ENCODE measurements at places on chromosomes 6 and 20. TPM values are rescaled to one million over a fixed set of nuclear protein-coding genes. Genes with fewer than 3 reads are reported as not detected.

SLA2 gene
- not detected for total RNA-seq

CNKSR3 gene
- 4.7 TPM for total RNA-seq

ANGPT4 gene
- total RNA-seq = not detected

E2F3 gene
- 7.9 TPM for total RNA-seq

PLCB4 gene
- not detected for total RNA-seq

ISM1 gene
- not detected for total RNA-seq

PGC gene
- total RNA-seq = not detected

CFB gene
- total RNA-seq = 103 TPM

TGIF2 gene
- total RNA-seq = 7.8 TPM

HAO1 gene
- total RNA-seq = not detected

CLPSL1 gene
- not detected for total RNA-seq

SYNGAP1 gene
- total RNA-seq = 3.7 TPM

PRSS16 gene
- total RNA-seq = not detected

FERMT1 gene
- total RNA-seq = 2.3 TPM

DST gene
- 97.7 TPM for total RNA-seq

GGTLC1 gene
- not detected for total RNA-seq

GJA10 gene
- total RNA-seq = not detected

MCCD1 gene
- not detected for total RNA-seq

MYCT1 gene
- total RNA-seq = 2.7 TPM

CALHM6 gene
- total RNA-seq = 1.1 TPM

VWA7 gene
- total RNA-seq = not detected

PROCR gene
- total RNA-seq = 15.2 TPM

HDGFL1 gene
- not detected for total RNA-seq

LRRC1 gene
- 3.2 TPM for total RNA-seq

MYB gene
- total RNA-seq = 0.65 TPM

KCNB1 gene
- total RNA-seq = 0.18 TPM

BHLHE23 gene
- not detected for total RNA-seq
